Right ventricle myocardium superior (tissue), 1 donor: ENCODE measurements at places on chromosomes 2 and 18.

- no peak for DNase-seq
Measured at GRCh38 chr2:140804700-140805260, 1326.0 kb downstream of the LRP1B start.

GRCh38 chr18:9648431-9649163, 34.2 kb upstream of the PPP4R1 start:
- DNase-seq: no peak

DNA sequence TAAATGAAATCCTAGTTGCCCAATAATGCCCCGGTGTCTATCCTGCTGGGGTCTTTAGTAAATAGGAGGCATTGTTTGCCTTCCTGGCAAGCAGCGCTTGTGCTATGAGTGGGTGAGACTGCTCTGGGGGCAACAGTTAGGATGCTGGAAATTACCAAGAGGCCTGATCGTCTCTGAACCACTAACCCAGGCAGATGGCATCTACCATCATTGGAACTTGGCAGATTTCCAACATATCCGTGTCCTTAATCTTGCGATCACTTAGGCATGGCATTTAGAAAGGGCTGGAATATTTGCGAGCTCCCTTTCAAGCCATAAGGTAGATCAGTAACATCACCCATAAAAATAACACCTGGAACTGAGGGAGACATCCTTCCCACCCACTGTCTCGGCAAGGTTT, 18.8 kb upstream of the SH3RF3 start:
- no peak for DNase-seq

DNA sequence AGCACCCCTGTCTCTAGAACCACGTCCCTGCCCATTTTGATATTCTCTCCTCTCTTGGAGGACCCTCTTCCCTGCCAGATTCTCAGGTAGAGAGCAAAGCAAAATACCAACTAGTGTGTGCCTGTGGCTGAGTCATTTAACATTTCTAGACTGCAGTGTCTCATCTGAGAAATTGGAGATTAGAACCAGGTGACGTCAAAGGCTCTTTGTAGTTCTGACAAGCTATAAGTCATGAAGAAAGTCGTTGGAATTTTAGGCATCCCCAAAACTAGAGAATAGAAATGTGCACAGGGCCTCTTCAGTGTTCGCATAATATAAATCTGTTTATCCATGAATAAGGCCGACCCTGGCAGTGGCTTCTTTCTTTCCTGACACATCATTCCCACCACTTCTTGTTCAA, 74.4 kb upstream of the TANC1 start:
- no peak for DNase-seq

DNA sequence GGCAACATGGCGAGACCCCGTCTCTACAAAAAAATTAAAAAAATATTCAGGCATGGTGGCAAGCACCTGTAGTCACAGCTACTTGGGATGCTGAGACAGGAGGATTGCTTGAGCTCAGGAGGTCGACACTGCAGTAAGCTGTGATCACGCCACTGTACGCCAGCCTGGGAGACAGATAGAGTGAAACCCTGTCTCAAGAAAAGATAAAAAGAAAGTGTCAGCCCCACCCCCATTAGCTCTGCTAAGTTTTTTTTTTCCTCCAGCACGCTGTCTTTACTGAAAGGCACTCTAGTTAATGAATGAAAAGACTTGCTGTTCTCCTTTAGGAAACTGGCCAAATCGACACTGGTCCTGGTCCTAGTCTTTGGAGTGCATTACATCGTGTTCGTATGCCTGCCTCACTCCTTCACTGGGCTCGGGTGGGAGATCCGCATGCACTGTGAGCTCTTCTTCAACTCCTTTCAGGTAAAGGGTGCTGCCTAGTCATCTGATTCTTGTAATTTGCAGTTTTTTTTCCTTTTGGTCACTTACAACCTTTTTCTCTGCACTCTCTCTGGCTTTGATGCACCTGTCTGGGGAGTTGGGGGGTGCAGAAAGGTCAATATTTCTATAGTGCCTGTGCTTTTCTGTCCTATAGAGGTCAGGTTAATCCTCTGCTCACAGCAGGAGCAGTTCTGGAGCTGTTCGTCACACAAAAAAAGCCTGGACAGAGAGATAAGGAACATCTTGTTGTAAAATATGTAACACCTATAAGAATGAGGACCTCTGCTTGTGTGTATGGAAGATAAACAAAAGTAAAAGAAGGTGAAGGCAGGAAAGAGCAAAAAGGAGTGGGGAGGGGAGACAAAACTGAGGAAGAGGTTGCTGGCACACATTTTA, 82.3 kb downstream of the PTH2R start:
- DNase-seq: no peak

GRCh38 chr2:220046507-220046906, 419.1 kb downstream of the SLC4A3 start:
- DNase-seq: no peak

DNA sequence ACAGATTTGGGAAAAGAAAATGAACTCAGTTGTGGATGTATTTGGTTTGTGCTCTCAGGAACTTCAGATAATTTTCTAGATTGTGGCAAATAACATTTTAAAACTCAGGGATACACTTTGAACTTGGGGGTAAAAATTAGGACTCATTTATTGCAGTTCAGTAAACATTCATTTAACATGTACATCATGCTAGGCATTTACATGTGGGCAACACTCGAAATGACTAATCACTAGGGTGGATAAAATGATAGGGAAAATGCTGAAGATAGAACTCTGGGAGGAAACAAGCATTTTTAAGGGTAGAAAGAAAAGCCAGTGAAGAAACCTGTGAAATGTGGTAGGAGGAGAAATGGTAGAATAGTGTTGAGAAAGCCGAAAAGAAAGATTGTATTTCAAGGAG, 7.8 kb downstream of the FAM117B start:
- no peak for DNase-seq

DNA sequence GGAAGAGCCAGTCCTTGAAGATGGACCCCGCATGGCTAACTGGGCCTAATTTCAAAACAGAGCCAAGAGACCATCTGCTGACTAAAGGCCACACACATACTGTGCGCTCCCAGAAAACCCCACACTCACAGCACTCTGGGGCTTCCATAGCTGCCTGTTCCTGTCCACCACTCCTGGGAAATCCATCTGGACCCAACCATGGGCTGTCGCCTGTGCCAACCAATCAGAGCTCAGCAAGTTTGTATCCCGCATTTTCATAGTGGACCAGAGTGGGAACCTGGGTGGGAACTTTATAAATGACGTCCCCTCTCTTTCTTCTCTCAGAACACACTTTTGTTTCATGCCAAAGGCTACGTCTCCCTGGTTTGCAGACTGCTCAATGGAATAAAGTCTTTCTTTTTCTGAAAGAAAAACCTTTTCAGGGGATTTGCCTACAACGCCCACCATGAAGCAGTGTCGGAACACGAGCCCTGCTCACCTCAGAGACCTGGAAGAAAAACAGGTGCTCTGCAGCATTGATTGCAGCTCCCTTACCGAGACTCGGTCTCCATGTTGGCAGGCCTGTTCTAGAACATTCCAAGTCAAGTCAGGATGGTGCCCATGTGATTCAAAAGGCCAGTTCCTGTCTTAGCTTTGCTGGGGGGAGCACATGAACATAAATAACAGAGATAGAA, 137.2 kb upstream of the GPC1 start:
- no peak for DNase-seq

GRCh38 chr18:11387880-11388279, 221.5 kb upstream of the SLC35G4 start:
- peak; percentile 73 for DNase-seq

DNA sequence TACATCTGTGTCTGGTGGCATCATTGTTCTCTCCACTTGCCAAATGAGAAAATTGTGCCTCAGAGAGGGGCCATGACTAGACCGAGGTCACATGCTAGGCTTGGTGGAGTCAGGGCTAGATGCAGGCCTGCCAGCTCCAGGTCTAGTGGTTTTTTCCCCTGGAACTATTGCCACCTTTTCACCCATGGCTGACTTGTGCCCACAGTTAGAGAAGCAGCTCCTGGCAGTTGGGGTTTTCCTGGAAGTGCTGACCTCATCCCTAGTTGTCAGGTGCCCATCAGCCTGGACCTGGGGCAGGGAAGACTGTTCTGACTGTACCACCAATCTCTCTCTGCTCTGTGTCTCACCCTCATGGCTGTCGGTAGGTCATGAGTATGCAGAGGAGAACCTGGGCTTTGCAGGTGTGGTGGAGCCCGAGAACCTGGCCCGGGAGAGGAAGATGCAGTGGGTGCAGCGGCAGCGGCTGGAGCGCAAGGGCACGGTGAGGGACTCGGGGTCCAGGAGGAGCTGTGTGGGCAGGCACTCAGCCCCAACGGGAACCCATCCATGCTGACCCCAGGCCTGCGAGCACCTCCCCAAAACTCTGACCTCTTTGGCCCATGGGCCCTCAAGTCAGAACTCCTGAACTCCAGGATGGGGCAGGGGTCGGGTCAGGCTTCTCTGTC, 12.4 kb upstream of the CATIP start:
- DNase-seq: no peak

GRCh38 chr18:36533446-36534153, 236.1 kb downstream of the FHOD3 start:
- DNase-seq: no peak

- DNase-seq: no peak
Measured at GRCh38 chr18:22355598-22355997, 62.1 kb downstream of the CTAGE1 start.

GRCh38 chr2:195181059-195181705, 475.8 kb upstream of the SLC39A10 start:
- DNase-seq: no peak

- no peak for DNase-seq
Measured at GRCh38 chr2:169714699-169715098, 18.9 kb upstream of the KLHL23 start.

- DNase-seq: no peak
Measured at GRCh38 chr2:194672994-194673393, 984.0 kb upstream of the SLC39A10 start.

DNA sequence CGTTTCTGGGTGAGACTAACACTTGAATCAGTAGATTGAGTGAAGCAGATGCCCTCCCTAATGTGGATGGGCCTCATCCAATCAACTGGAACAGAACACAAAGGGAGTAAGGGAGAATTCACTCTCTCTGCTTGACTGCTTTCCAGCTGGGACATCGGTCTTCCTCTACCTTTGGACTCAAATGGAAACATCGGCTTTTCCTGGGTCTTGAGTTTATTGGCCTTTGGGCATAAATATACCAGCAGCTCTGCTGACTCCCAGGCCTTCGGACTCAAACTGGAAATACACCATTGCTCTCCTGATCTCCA, 311.6 kb downstream of the STK39 start:
- no peak for DNase-seq

DNA sequence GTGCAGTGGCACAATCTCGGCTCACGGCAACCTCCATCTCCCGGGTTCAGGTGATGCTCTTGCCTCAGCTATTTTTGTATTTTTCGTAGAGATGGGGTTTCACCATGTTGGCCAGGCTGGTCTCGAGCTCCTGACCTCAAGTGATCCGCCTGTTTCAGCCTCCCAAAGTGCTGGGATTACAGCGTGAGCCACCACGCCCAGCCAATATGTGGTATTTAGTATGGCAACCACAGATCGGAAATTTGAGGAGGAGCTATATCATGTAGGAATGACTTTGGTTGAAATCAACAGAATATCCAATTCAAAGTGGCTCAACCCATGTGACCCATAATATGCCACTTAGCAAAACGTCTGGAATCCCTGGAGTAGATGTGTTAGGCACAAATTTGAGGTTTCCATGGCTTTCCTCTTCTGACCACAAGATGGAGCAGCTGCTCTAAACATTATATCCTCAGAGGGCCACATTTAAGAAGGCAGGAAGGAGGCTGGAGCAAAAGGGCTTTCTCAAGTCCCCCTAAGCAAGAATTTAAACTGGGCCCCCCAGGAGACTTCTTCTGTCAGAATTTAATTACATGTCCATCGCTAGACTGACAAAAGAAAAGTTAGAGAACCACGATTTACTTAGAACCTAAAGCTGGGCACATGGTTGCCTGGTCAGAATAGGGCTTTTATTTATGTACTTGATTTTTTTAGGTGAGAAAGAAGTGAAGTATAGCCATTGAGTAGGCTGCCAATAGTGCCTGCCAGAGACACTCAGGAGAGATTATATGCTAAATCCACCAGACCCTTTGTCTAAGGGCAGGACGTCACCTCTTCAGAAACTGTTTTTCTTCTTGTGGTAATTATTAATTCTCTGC, 49.6 kb upstream of the ITSN2 start:
- DNase-seq: no peak

DNA sequence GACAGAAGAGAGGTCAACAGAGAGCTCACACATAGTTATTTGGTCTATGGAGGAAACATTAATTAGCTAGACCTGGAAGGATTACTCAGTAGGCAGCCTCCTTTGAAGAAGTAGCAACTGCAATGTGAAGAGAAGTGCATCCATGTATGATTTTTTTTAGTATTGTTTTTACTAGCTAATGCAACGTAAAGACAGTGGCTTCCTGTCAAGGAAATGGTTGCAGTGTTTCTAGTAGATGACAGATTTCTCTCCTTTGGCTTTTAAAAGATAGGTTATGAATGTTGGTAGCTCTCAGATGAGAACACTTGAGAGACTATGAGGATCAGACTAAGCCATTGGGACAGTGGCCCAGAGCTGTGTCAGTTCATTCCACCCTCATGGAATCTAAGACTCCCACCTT, 175.8 kb downstream of the AGPS start:
- DNase-seq: no peak

- DNase-seq: no peak
Measured at GRCh38 chr2:133086176-133086575, 416.2 kb upstream of the LYPD1 start.

GRCh38 chr2:173843526-173843925, 121.6 kb downstream of the SP3 start:
- DNase-seq: no peak

GRCh38 chr2:20434588-20435294, 12.1 kb upstream of the RHOB start:
- DNase-seq: no peak

DNA sequence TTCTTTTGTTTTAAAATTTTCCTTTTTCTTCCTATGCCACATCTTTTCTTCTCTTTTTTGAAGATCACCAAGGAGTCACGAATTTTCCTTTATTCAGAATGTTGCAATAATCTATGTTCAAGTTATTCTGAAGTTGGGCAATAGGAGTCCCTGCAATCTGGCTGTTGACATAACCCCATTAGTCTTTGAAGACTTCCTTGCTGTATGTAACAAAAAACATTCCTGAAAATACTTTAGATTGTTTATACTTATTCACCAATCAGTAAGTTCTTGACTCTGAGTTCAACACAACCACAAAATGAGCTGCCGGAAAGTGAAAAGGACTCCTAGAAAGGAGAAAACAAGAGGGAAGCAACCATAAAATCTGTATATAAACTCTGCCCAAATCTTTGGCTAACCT, 62.8 kb downstream of the TMEM237 start:
- DNase-seq: no peak

GRCh38 chr2:126860385-126860784, 38.3 kb upstream of the TEX51 start:
- no peak for DNase-seq

- DNase-seq: peak; percentile 90
Measured at GRCh38 chr2:26745609-26746327, 18.3 kb upstream of the SLC35F6 start.

DNA sequence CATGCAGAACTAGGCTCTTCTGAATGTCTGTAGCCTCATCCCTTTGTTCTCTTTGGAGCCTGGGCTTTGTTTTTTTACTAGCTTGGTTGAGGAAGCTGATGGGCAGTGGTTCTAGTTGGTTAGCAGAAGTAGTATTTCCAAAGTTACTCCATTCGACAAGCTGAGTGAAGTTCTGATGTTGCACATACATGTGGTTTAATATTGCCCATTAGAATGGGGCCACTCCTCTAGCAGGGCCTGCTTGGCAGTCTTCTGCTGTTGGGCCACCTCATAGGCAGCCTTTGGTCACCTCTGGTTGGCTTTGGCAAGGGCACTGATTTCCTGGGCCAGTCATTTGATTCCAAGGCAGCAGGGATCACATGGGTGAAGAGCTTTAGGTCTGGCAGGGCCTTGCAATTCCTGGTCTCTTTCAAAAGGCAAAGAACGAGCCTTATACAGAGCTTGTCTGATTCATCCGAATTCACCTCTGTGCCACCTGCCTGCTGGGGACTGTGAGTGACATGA, 2.5 kb downstream of the RPIA start:
- no peak for DNase-seq
